Stimulated activated CD8-positive, alpha-beta memory T cell treated with anti-CD3 and anti-CD28 coated beads, Interleukin-12 subunit alpha, Interleukin-12 subunit beta, amount 100 ng/mL, for 4 hours (primary cell): ENCODE measurements at places on chromosomes 7 and 10.

DNA sequence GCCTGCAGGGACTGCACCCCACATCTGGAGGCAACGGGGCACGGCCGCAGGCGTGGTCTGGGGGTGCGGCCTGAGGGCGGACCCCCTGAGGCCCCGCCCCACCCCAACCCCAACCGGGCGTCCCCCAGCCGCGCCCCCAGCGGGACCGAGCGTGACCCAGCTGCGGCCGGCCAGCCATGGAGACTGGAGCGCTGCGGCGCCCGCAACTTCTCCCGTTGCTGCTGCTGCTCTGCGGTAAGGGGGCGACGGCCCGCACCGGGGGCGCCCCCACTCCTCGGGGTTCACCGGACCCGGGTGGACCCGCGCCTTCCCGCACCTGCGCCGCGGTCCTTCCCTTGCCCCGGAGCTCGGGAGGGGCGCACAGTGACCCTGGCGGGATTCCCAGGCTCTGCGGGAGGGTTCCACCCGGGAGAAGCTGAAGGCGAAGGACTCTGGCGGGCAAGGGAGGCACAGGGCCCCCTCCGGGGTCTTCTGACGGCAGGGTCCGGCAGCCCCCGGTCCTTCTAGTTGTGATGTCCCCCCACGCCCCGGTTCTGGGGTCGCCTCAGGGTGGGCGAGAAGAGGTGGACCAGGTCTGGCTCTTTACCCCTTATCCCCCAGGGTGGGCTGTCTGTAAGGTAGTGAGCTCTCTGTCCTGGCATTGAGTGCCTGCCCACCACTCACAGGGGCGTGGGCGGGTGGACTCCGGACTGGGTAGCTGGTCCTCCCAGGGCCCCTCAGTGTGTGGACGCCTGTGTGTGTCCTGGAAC is at the start of gene RAMP3:
Gene RAMP3, plus strand, starts transcription at position 139 of the 749 bp plus-strand sequence. Its CDS starts 38 bp downstream, at position 177.
- no peak for DNase-seq

GRCh38 chr7:151686016-151686766 is 166.5 kb upstream of the RHEB start:
- no peak for DNase-seq

DNA sequence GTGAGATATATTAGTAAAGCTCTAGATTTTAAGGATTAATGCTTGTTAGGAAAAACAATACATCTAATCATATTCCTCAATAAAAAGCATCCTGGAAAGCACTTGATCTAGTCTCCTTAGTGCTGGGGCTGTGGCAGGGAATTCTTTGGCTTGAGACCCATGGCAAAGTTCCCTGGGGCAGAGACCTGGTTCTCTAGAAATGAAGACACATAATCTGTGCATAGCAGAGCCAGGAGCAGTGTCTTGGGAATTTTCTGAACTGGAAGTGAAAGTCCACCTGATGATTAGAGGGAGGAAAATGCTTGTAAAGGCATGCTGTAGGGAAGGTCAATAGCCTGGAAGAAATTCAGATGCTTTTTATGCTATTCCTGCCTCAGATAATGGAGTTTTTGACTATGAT is 247.4 kb downstream of the CDK14 start:
- DNase-seq, result no peak

GRCh38 chr10:84447701-84448400 is 119.5 kb downstream of the CCSER2 start:
- no peak for DNase-seq

- DNase-seq, result no peak
Measured at GRCh38 chr10:132804785-132805426, 19.0 kb upstream of the NKX6-2 start.

GRCh38 chr10:124494046-124494807 is 32.6 kb downstream of the LHPP start:
- DNase-seq, result no peak

DNA sequence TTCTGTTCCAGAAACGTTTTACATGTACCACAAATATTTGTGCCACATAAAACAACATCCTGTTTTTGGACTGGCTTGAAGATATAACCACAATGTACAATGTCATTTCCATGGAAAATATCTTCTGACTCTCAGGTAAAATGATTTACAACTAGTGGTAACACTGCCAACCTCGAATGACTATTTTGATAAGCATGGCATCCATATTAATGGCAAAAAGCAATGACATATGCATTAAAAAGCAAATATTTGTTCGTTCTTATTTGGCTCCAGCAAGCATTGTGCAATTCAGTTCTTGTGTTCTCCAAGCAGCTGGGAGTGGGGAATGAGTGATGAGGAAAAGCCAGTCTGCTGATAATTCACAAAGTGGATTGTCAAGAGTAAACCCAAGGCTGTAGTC is 289.0 kb downstream of the PLXDC2 start:
- DNase-seq, result no peak

DNA sequence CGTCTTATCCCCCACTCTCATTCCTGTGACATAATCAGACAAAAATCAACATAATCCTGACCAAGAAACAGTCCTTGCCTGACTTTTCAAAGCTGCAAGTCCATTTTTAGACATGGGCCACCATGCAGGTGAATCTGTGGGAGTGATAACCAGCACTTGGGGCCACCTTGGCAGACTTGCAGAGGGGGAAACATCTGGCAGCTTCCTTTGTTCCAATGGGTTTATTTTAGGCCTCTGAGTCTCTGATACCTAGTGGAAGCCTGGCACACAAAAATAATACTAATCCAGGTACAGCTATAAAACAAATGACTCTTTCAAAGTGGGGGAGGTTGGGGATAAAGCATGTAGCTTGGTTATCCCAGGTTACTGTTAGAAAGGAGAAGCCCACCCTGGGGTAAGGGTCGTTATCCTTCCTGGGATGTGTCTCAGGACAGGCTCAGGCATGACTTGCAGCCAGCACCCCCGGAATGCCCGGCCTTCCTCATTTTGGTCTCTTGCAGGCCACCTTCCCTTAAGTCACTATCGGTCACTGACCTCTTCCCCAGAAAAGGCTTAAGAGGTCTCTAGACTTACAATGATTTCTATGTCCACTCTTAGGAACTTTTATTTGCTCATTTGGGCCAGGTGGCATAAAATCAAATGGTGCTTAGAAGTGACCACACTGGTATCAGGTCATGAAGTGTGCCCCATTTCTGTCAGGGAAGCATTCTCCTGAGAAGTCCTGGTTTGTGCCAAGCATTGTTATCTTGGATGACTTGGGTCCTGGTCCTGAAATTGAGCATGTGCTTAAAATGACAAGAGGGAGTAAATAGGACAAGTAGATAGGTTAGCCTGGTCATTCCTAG is 37.6 kb downstream of the EEPD1 start:
- no peak for DNase-seq

GRCh38 chr7:68760556-68760955 is 837.7 kb upstream of the AUTS2 start:
- no peak for DNase-seq

GRCh38 chr10:123599366-123599849 is 66.7 kb upstream of the GPR26 start:
- DNase-seq, result no peak

- no peak for DNase-seq
Measured at GRCh38 chr7:26440233-26441001, 148.8 kb downstream of the SNX10 start.

DNA sequence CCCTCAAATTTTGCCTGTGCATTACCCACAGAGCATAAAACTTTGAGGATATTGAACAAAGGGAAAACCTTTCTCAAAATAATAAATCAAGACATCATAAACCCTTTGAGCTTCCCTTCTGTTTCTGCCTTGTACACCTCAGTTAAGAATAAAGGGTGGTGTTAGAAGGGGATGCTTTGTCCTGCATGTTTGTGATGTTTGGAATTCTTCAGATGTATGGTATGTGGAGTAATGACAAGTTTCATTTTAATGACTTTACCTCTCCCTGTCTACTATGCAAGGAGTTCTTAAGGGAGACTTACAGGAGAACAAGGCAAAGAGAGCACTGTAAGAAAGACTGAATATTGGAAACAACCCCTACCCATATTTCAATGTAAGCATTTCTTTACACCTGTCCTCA is 99.2 kb downstream of the HECW1 start:
- no peak for DNase-seq

DNA sequence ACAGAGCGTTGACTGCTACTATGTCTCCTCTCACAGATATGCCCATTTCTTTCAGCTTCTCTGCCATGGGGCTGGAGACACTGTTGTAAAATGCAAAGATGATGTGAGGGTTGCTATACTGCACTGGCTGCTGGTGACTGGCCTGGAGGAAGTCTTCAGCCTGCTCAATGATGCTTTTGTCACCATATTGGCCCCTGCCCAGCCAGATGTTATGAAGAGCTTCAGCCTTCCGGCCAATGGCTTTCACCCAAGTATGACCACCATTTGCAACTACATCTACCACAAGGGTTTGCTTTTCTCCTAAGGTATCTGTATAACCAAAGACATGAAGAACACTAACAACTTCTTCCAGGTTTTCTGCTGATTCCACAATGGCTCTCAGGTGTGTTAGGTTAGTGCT is 1.6 kb downstream of the C7orf25 start:
- no peak for DNase-seq

GRCh38 chr7:75662579-75663301 is 76.0 kb downstream of the HIP1 start:
- DNase-seq, result no peak

DNA sequence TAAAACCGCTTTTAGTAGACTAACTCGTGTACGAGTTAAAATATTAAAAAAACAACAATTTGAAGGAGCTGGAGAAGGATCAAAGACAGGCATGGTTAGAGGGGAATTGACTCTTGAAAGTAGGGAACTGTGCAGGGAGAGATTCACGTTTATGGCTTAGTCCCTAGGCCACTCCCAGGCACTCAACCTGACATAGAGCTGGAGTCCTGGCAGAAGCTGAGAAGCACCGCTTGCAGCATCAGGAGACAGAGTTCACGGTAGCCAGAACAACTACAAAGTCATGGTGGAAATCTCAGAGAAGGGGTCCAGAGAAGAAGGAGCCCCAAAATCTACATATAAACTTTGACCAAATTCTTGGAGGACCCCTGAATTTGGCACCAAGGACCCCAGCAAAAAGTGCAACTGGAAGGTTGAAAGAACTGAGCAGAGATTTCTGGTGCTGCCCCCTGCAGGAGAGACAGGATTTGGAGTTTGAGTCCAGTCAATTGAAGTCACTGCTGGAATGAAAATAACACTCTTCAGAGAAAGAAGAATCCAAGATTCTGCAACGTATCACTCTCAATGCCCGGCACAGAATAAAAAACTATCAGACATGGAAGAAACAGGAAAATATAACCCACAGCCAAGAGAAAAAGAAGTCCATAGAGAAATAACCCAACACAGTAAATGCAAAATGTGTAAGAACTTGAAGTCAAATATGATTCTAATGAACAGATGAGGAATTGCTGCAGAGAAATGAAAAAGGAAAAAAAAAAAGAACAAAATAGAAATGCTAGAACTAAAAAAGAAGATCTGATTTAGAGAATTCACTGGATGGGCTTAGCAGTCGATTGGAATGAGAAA is 493.3 kb upstream of the PODXL start:
- no peak for DNase-seq

GRCh38 chr7:129222064-129222463 is 2.8 kb upstream of the AHCYL2 start:
- DNase-seq, result no peak

GRCh38 chr10:120794390-120794789 is 56.8 kb upstream of the WDR11 start:
- no peak for DNase-seq

DNA sequence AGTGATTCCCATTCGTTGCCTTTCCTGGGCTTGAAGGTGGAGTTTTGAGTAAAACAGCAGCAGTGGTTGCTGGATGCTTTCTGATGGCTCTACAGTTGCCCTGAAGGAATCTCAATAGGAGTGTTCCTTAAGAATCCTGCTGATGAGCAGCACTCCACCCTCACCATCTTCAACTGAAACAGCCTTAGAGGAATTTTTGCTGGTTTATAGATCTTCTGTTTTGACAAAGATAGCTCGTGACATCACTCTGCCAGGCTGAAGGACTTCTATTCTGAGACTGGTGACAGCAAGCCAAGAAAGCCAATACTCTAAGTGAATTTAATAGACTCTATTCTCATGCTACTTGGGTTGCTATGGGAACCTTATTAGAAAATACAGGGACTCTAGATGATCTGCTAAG is 1014.7 kb downstream of the NRG3 start:
- no peak for DNase-seq

DNA sequence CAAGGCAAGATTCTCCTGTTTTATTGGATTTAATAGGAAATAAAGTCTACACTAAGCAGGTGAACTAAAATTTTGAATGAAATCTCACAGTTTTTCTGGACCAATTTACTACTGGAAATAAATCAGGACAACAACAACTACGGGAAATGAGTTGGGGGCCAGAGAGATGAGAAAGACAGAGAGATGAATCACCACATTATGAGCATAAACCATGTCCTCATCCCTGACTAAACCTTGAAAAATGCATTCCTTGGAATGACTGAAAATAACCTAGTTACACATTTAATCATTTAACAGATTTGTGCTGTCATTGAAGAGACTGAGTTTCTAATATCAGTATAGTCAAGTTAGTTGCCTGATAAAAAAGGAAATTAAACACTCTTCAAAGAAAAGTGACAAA is 608.4 kb upstream of the KCND2 start:
- DNase-seq, result no peak

GRCh38 chr7:131412031-131412430 is 84.4 kb downstream of the MKLN1 start:
- DNase-seq, result no peak

DNA sequence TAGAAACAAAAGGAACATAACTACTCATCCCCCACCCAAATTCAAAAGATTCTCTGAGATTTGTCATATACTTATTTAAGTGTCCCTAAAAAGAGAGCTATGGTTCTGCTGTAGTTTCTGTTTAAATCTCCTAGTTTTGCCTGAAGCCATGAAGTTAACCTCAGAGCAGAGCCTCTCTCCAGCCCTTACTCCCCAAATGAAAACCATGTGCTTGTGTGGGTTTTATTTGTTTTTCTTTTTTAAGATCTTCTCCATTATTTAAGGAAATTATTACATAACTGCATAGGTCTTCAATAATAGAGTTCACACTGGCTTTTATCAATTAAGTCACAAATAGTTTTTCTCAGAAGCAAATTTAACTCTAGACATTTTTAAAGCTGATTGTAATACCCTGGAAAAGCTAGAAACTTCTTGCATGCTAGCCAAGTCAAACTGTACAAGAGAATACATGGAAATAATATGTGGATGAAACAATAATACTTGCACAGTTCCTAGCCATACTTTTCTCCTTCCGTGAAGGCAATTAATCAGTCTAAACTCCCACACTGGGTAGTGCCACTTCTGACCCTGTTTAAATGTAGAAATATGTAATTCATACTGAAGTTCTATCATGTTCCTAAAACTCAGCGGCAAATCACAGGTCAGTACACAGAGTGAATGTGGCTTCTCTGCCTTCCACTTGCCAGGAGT is 579.7 kb downstream of the SUGCT start:
- DNase-seq, result no peak

- no peak for DNase-seq
Measured at GRCh38 chr10:124125305-124126116, 32.1 kb upstream of the CHST15 start.

GRCh38 chr7:55005241-55005851 is 13.5 kb upstream of the EGFR start:
- no peak for DNase-seq

- no peak for DNase-seq
Measured at GRCh38 chr10:58952162-58952601, 224.3 kb upstream of the PHYHIPL start.

GRCh38 chr7:134891262-134891695 is 95.0 kb upstream of the AGBL3 start:
- DNase-seq, result no peak
